ENCODE measurements at places on chromosomes 6 and 20.

- no peak for DNase-seq
Measured at GRCh38 chr20:58829531-58829941, 21.2 kb downstream of the GNAS-AS1 start.

GRCh38 chr6:116568821-116569755 is 2.2 kb upstream of the RWDD1 start:
- DNase-seq = no peak

DNA sequence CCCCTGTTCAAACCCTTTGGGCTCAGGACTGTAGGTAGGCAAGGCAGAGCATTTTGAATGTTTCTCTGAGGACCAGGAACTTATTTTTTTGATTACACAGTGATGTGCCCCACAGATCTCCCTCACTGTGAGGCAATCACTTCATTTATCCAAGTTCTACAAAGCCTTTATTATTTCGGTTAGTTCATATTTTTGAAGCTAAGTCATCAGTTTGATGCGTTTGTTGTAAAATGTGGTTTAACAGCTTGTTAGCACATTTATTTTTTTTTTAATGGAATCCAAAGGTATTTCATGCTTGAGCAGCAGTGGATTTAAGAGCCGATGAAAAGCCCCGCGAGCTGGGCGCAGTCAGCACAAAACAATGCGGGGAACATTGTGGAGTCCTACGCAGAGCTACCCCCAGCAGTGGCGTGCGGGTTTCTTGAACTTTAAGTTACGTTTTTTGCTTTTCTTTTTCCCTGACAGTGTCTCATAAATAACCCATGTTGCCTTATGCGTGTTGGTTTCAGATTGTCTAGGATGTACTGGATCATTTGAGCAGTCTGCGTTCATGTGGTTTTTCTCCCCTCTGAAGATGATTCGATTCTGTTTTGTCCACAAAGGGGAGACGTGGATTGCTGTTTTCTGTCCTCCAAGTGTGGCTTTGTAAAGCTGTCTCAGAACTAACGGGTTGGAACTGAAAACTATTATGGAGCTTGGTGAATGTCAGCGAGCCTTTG is 233.6 kb upstream of the BMP2 start:
- no peak for DNase-seq

DNA sequence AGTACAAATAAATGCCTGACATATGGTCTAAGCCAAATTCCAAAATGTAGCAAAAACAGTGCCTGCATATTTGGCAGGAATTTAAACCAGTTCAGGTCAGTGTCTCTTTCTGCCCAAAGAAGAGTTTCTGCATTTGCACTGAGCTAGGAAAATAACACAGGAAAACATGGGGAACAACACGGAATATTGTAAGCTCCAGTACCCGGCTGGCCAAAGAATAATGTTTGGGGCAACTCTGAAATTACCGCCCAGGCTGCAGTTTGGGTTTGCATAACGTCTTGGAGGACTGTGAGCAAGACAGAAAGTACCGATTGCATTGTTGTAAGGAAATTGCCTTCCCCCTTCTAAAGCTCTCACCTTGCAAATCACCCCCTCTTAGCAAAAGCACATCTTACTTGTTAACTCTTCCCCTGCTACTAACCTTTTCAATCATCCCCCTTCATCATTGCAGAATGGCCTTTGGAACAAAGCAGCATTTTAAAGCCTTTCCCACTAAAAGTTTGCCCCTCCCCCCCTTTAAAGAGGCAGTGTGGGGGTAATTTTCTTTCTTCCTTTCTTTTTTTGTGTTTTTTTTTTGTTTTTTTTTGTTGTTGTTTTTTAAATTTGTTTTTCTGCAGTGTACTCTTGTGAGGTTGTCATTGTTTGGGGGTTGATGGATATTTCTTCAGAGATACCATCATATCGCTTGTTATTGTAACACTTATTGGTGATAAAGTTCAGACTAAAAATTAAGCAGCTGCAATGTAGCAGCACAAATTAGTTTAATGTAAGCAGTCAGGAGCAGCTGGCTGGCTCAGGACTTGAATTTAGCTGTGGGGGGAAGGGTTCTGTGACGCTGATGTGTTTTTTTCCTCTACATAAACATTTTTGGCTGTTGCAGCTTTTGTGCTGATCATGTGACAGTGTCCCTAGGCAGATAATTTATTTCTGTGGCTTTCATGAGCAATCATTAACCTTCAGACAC is 100.0 kb upstream of the CITED2 start:
- DNase-seq = no peak

GRCh38 chr6:31464252-31465184 is 33.4 kb upstream of the MICB start:
- peak; percentile 33 for DNase-seq

DNA sequence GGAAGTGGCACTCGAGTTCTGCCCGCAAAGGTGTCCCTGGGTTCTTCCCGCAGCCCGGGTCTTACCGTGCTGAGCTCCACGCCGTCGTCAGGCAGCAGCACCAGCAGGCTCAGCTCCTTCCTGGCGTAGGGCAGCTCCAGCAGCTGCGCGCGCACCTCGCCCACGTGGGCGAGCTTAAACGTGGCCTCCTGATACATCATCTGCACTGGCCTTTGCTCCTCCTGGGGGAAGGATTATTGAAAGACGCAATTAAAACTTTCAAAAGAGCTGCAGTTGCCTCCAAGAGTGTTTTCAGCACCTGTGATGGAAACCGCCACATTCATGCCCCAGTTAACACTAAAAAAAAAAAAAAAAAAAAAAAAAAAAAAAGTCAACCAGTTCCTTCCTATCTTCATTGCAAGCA is 11.3 kb downstream of the SERPINB9 start:
- DNase-seq = peak; percentile 86

GRCh38 chr6:157291356-157291755 is 32.0 kb downstream of the TMEM242 start:
- no peak for DNase-seq

DNA sequence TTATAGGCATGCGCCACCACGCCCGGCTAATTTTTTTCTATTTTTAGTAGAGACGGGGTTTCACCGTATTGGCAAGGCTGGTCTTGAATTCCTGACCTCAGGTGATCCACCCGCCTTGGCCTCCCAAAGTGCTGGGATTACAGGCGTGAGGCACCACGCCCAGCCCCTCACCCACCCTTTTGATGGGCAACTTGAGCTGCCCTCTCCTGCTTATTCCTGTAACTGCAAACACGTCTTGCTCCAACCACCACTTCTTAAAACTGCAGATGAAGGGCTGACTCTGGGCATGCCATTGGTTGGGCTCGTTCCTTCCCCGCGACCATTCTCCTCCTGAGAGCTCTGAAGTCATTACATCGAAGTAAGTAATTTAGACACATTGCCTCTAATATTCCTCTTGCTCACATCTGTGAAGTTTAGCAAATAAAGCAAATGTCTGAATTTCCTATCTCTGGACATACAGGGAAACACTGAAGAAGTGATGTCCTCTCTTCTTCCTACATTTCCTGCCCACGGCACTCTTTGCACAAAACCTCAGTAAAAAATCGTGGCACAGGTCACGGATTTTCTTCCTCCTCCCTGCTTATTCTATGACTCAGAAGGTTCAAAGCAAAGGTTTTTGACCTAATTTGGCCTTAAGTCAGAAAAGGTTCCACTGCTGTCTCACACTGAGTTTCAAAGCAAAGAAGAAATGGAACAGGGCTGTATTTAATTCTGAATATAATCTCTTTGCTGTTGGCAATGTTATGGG is 117.5 kb downstream of the GMPR start:
- DNase-seq = no peak

DNA sequence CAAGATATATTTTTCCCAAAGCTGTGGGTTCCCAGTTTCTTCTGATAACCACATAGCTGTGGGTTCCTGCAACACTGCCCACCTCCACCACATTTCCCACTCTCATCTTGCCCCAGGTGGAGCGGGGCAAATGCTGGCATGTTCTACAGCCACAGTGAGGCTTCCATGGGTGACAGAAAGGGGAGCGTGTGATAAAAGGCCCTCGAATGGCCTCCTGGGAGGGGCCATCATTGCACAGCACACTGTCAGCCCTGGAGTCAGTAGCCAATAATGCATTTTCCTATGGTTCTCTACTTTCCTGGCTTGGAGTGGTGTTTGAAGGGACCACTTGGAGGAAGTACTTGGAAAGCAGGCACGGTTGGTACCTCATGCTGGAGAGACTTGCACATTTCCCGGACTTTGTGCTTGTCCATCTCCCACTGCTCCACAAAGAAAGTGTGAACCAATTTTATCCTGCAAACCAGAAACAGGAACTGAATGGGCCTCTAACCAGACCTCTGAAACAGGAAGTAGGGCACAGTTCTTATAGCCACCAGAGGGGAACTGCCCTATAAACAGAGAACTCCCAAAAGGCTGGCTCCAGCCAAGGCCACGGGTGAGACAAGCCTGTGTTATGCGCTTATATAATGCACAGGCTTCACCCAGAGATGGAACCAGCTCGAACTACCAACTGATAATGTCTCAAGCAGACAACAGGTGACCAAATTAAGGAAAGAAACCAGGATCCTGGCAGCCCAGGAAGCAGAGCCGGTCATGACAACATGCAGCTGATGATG is 8.6 kb downstream of the MAP3K5 start:
- DNase-seq = peak; percentile 65

DNA sequence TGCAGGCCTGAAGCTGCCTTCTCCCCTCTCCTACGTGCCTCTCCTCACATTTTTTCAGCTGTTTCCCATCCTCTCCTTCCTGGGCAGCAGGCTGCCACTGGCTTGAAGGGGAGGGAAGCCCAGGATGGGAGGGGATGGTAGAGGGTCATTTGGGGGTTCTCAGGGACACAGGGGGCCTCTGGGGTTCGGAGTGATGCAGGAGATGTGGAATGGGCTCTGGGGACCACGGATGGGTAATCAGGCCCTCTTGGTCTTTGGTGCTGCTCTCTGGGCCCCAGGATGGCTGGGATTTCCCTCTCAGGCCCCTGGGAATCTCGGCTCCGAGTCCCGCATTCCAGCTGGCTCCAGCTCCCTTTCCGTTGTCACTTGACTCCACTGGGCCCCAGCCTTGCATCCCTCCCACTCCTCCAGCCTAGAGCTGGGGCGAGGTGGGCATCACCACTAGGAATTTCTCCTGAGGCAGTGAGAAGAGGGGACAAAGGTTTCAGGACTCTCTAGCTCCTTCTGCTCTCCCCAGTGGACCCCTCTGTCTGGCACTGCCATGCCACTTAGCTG is 2.0 kb upstream of the DDR1 start:
- no peak for DNase-seq

DNA sequence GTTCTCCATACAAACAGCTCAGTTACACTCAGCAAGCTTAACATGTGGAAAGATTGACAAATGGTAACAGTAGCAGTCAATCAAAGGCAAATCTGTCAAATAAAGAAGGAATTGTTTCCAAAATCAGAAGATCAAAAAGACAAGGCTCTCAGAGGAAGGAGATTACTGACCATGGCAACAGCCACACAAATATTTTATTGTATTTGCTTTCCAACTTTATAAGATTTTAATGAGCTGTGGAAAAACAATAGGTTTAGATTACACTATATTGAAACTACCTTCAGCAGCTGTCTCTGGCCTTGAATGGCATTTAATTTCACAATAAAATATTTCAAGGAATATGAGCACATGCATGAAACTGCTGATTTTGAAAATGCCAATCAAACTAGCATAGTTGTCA is 1143.9 kb upstream of the GJE1 start:
- DNase-seq = no peak

DNA sequence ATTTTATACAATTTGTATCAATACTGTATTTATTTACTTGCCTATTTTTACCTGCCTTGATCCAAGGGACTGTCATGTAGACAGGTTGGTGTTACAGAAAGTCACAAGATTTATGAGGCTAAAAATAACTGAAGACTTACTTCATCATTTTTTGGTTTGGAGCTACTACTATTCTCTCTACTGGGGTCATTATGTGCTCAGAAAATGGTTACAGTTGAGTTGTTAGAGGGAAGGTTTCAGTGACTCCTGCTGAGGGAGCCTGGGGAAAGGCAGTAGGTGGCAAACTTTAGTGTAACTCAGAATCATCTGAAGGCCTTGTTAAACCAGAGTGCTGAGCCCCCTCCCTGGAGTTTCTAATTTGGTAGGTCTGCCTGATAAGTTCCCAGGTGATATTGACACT is 118.8 kb downstream of the TINAG start:
- DNase-seq = no peak

DNA sequence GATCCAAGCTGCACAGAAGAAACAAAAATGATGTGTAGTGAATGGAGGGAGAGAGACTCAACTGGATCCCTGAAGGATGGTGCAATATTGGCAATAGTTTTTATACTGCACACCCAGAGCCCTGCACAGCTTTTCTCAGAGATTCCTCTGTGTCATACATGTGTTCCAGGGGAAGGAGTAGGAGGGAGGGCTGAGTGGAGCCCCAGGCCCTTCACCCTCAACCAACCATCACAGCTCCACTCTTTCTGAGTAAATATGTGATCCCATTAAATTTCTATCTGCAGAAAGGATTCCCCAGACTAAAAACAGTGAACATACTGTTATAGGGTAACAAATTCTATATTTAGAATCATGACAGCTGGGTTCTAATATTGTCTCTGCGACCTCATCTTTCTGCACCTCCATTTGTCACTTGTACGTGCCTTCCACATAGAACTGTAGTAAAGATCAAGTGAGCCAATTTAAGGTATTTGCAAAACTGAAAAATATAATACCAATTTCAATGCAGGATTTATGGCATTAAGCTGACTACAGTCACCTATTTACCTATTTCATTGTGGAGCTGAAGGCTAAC is 421.4 kb upstream of the NRSN1 start:
- no peak for DNase-seq

DNA sequence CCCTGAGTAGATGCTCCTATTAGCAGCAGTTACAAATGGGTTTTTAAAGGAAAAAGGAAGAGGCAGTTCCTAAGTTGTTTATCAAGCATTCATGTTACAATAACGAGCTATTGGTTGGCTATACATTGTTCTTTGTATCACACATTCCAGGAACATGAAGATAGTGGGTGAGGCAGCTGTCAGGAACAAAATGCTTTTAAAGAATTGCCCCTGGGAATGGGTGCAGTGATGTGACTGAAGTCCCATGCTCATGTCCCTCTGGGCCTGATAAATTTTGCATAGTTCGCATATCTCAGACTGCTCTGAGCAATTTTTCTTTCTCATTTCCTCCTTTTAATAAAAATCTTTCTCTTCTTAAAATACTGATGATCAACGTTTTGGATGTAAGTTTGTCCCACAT is 3.7 kb downstream of the ENPP1 start:
- DNase-seq = no peak

- DNase-seq = no peak
Measured at GRCh38 chr20:16848061-16848460, 99.9 kb downstream of the OTOR start.

DNA sequence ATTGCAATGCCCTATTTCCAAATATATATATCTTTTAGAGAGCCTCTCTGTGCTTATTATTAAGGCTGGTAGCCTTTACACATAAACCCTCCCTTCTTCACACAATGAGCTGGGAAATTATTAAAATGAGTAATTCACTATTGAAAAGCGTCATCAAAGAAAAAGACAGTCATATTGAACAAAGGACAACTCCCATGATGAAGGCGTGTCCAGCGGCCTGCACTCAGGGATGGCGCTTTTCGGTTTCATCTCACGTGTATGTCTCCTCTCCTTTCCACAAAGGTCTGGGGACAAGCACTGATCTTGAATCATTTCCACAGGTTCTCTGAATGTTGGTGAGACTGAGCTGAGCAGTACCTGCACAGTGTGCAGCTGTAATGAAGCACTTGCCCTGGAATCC is 3.5 kb downstream of the SERPINB9 start:
- DNase-seq = no peak

GRCh38 chr6:124924333-124924759 is 37.9 kb upstream of the RNF217 start:
- no peak for DNase-seq

Measured in CD4-positive, alpha-beta T cell treated with Interleukin-1 beta for 1 hour (primary cell).